ENCODE measurements at places on chromosomes 6 and 20. TPM values are rescaled to one million over a fixed set of nuclear protein-coding genes. Genes with fewer than 3 reads are reported as not detected.

GRCh38 chr20:37500311-37500710 lies 20.7 kb upstream of the NNAT start:
- no peak for DNase-seq

GRCh38 chr6:107604549-107604948 lies 114.6 kb downstream of the SOBP start:
- no peak for DNase-seq

- DNase-seq = no peak
These were observed 457.5 kb upstream of the ARID1B start for GRCh38 chr6:156319707-156320106.

GRCh38 chr20:44014807-44015732 lies 100.4 kb downstream of the TOX2 start:
- DNase-seq = no peak

DNA sequence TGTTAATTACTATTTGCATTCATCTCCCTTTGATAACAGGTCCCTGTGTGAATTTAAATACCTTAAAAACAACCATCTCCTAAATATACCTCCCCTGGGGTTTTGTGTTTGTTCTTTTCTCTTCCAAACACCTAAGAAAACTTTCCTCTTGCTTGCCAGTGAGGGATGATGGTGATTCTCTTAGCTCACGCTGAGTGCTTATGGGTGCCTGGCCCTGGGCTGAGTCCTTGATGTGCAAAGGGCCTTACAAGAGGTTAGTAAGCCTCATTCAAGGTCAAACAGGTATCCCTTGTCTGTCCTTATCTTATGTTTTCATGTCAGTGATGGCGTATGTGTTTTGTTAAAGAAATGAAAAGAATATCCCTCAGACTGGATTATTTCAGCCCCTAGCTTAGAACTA lies 76.3 kb downstream of the SYCP2L start:
- DNase-seq = no peak

FAM217A gene
- not detected for total RNA-seq

FITM2 gene
- total RNA-seq = 4.4 TPM

All from SJSA1 (cell line).